Hair follicle dermal papilla cell (primary cell): ENCODE measurements at places on chromosomes 4 and X. TPM values are rescaled to one million over a fixed set of nuclear protein-coding genes. Genes with fewer than 3 reads are reported as not detected.

ALG13 gene
- 36.0 and 40.3 TPM in 2 replicates for total RNA-seq

KLHL4 gene
- under 0.01 TPM in 2 replicates for total RNA-seq

NXF2 gene
- not detected in 2 replicates for total RNA-seq

SATL1 gene
- not detected in 2 replicates for total RNA-seq

CXCL6 gene
- total RNA-seq, result 14.4 and 15.5 TPM in 2 replicates

F8A3 gene
- total RNA-seq, result 2.2 and 3.7 TPM in 2 replicates

METAP1 gene
- 44.2 and 50.3 TPM in 2 replicates for total RNA-seq

RBMX2 gene
- total RNA-seq, result 18.7 and 20.8 TPM in 2 replicates

PPP2R2C gene
- 0.24 TPM in 1 of 2 replicates, not detected in the other for total RNA-seq
